ENCODE measurements at places on chromosomes 5 and 9.

- DNase-seq, result no peak
These were observed 90.1 kb downstream of the PAPPA start for GRCh38 chr9:116243708-116244107.

DNA sequence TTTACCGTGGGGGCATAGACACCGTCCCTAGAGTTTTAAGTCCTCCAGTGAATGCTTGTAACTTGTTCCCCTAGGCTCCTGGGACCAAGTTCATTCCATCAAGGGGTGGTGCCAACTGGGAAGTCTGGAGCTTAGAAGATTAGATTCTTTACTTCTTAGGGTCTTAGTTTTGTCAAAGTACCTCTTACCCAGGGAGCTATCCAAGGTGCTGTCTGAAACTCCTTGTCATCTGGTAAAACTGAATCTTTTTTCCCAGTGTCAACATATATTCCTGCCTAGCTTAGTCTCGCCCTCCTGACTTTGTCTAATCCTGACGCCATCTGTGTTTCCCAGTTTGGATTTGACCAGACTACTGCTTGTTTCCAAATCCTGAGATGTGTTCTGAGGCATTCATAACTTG is 41.6 kb downstream of the MAMDC2 start:
- no peak for DNase-seq

DNA sequence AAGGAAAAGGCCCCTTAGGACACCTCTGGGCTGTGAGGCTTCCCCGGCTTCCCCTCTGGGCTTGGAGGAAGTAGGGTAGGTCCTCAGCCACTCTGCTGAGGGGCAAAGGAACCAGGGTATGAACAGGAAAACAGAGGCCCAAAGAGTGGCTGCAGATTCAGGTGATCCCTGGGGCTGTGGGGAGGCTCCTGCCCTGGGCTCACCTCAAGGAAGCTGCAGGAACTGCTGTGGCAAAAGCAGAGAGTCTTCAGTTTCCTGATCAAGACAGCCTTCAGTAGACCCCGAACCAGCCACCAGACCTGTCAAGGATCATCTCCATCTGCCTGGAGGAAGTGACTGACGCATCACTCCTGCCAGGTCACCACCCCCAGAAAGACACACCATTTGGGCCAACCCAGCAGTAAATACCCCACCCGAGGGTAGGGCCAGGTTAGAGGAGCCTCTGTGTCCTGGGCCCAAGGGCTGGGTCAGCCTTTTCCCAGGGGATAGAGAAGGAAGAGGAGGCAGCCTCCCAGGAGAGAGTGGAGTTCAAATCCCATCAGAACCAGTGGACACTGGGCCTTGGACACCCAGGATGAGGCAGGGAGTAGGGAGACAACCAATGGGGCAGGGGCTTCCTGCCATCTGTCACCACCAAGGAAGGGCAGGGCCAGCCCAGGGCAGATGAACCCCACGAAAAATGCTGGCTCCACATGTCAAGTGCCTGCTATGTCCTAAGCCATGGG is 5.8 kb upstream of the ST6GALNAC6 start:
- peak; percentile 74 for DNase-seq

DNA sequence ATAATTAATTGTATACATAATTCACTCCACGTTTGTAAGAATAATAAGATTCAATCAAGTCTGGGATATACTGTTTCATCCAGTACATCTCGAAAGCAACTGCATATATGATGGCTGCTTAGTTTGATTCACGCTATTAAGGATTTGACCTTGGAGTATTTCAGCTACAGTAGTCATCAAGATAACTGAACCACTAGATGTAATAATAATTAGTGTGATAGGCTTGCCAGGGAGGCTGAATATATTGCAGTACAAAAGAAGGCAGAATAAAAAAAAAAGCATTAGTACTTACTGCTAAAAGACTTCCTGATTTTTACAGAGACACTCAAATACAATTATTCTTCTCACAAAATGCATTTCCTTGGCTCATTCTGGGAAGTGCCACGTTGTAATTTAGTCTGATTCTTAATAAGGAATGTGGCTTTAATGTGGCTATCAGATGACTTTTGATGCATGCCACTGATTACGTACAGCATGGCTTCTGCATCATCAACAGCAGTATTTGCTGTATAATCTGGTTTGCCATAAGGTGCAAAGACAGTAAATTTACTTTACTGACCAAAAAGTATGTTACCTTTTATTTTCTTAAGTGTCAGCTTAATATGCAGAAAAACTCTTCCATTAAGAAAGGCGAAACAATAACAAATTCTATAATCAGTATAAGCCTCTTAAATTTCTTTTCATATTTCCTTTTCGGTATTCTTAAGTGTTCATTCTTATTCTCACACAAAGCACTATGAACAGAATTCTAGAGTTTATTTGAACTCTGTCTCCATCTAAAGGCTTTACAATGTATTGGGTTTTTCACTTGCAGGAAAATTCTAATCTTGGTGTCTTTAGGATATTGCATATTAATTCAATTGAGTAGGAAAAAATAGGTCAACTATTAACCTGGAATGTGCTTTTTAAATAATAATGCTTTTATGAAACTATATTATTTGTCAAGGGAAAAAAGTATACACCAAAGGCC is 166.4 kb downstream of the SLF1 start:
- no peak for DNase-seq

DNA sequence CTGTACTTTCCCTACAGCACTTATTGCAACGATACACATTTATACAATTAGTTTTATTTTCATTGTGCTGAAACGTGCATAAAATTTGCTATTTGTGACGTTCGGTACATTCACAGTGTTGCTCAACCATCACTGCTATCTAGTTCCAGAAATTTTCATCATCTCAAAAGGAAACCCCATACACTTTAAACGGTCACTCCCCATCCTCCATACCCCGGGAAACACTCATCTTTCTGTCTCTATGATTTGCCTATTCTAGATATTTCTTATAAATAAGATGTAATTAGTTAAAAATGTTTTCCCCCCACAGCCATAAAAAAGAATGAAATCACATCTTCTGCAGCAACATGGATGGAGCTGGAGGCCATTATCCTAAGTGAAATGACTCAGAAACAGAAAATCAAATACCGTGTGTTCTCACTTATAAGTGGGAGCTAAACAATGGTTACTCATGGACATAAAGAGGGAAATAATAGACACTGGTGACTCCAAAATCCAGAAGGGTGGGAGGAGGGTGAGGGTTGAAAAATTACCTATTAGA is 40.2 kb upstream of the TEX48 start:
- no peak for DNase-seq

DNA sequence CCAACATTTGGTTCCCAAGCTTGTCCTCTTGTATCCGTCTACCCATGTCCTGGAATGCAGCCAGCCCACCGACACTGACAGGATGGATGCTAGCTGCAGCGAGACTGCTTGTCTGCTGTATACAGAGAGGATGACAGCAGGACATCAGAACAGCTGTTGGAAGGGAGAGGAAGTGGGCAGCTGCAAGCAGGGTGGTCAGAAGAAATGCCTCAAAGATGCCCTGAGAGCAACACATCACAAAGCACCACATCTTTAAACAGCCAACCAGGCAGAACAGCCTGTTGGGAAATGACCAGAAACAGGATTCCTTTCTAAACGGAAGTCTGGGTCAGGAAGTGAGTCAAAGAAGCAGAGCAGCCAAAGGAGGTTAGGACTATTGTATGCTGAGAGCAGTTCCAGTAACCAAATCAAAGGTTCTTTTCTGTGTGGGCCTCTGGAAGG is 219.1 kb downstream of the NDUFS4 start:
- peak; percentile 58 for DNase-seq

All from activated CD4-positive, alpha-beta T cell treated with anti-CD3 and anti-CD28 coated beads, Interleukin-2, amount 50 U/mL, for 16 hours (primary cell).